ENCODE measurements at places on chromosomes 4 and X. TPM values are rescaled to one million over a fixed set of nuclear protein-coding genes. Genes with fewer than 3 reads are reported as not detected.

DNA sequence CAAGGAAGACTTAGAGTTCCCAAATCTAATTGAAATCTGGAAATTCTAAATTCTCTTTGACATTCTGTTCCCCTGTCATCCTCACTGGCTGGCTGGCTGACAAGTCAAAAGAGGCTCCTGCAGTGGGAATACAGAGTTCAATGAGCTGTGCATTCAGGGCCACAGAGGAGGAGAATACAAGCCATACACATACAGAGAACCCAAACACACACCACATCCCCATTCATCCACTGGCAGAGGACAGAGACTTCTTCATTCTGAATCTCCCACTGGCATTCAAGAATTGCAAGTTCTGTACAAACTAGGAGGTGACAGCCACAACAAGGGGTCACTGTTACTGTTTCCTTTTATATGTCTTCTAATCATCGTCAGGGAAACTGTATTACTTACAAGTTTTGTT lies 49.7 kb downstream of the SAT1 start:
- DNase-seq = no peak

Gene GNL3L
- 18.2 TPM for total RNA-seq

Gene PFKFB1
- 0.55 TPM for total RNA-seq

Gene SRPX
- total RNA-seq = 134 TPM

Gene IKBKG
- total RNA-seq = 9.2 TPM

Gene PUDP
- 6.9 TPM for total RNA-seq

All from sigmoid colon (tissue), 7 donors.